Activated CD4-positive, alpha-beta T cell treated with anti-CD3 and anti-CD28 coated beads, Interleukin-2, amount 10 ng/mL, durations not matched to agents 24 days and 14 days (primary cell): ENCODE measurements at places on chromosomes 3 and 15. TPM values are rescaled to one million over a fixed set of nuclear protein-coding genes. Genes with fewer than 3 reads are reported as not detected.

The POTEB gene
- total RNA-seq, result not detected in 2 replicates

DNA sequence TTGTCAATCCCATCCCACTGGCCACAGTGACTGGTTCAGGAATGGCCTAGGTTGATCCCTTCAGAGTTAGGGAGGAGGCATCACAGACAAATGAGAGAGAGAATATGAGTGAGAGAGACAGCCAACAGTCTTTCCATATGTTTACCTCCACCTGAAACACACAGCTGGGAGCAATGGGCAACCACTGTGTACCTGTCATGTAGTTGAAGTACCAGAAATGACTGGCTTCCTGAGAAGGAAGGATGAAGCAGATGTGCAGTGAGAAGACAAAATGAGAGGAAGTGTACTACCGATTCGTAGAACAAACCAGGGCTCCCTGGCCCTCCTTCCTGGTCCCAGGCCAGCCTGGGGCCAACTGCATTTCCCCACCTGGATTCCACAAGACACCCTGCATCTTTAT is 27.4 kb downstream of the SRGAP3 start:
- no peak for DNase-seq

The SPINK8 gene
- not detected in 2 replicates for total RNA-seq

- no peak for DNase-seq
These were observed 97.4 kb downstream of the PGPEP1L start for GRCh38 chr15:98909968-98910885.

GRCh38 chr3:40009991-40010390 is 200.6 kb downstream of the MYRIP start:
- DNase-seq, result no peak

The UBA3 gene
- total RNA-seq, result 95.3 and 103 TPM in 2 replicates

GRCh38 chr3:4888913-4889846 is 90.1 kb upstream of the BHLHE40 start:
- DNase-seq, result peak; percentile 87

The ANKRD63 gene
- total RNA-seq, result not detected in 2 replicates

GRCh38 chr15:58538225-58538727 is 106.5 kb downstream of the LIPC start:
- DNase-seq, result no peak

DNA sequence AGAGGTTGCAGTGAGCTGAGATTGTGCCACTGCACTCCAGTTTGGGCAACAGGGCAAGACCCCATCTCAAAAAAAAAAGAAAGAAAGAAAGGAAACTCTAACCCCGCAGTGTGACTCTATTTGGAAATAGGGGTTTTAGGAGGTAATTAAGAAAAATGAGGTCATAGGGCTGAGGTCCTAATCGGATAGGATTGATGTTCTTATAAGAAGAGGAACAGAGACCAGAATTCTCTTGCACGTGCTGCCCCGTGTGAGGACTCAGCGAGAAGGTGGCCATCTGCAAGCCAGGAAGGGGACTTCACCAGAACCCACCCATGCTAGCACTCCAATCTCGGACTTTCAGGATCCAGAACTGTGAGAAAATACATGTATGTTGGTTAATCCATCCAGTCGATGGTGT is 25.8 kb downstream of the KLHL6 start:
- no peak for DNase-seq

DNA sequence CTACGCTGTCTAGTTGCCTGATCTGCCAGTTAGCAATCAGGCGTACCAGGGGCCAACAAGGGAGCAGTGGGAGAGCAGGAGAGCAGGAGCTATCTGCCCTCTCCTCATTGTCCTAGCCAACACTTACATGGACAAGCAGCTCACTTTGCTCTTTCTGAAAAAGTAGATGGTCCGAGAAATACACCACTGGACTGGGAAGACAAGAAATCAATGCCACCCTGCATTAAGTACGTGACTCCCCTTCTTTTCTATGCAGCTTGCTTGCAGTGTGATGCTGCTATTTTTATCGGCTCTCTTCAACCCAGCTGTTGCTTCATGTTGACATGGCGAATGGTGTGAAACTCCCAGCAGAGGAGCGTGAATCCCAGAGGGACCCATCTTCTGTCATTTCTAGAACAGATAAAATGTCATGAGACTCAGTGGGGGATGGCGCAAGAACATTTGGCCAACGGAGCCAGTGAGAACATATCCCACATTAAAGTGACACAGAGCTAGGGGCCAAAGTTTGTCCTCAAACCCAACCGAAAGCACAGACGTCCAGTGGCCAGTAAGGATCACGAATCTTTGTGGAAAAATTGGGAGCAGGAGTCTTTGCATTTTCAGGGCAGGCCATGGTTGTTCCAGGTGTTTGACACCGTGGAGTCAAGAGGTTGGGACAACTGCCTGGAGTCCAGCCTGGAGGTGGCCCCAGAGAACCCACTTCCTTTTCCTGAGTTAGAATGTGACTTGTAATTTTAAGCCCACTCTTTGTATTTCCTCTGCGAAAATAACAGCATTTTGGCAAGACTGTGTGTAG is 53.7 kb upstream of the MEF2A start:
- peak; percentile 52 for DNase-seq

DNA sequence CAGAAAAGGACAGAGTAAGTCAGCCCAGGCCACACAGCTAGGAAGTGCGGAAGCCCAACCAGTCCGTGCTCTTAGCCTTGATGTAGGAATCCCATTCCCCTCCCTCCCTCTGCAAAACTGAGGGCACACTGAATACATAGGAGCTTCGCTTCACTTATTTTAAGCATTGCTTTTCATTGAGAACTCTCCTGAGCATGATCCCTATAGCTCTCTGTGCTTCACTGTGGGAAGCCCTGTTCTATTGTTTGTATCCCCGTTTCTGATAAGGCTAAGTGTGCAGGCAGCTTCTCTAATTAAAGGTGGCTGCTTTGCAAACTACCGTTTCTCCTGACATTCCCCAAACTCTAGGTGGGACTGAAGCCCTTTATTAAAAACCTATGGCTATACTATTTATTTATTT is 29.9 kb downstream of the IL5RA start:
- DNase-seq, result no peak

GRCh38 chr15:68821190-68821840 is 620 bp upstream of the ANP32A start:
- peak; percentile 73 for DNase-seq

DNA sequence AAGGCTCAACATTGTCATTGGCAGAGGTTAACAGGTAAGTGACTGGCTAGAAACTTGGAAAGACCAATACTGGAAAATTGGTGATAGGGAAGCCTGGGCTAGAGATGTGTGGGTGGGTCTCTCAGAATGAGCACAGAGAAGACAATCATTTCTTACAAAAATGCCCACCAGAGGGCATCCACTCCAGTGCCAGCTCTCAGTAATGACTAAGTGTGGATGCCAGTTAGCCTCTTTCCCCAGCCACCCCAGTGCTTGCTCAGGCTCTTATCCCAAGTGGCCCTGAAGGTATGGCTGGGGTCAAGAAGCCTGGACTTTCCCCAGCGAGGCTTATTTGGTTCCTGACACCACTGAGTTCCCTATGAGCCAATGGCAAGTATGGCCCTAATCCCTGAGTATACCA is 115.9 kb upstream of the ST8SIA2 start:
- DNase-seq, result no peak

- no peak for DNase-seq
These were observed 646.6 kb downstream of the TUSC7 start for GRCh38 chr3:117356091-117356705.

DNA sequence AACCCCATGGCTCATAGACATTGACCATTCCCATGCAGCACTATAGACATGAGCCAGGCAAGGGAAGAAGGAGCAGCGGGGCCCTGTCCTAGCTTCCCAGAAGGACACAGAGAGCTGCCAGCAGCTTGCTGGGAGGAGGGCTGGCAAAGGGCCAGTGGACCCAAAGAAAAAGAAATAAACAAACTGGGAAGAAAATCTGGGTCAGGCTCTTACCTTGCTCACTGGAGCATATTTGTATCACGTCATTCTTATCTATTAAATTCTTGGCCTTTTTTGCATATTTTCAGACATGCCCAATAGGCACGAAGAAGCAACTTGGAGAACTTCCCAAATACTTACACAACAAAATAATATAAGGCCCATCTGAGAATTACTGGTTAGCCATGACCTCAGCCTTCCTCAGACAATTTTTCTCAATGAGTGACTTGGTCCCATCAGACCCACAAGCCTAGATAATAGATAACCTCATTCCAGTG is 28.4 kb downstream of the RASGRP1 start:
- DNase-seq, result no peak

GRCh38 chr15:74525945-74526344 is 15.1 kb upstream of the ARID3B start:
- no peak for DNase-seq

The RBP2 gene
- total RNA-seq, result not detected in 2 replicates

- DNase-seq, result no peak
These were observed 14.2 kb downstream of the PSTPIP1 start for GRCh38 chr15:77009176-77009575.

The LRRN1 gene
- total RNA-seq, result 0.05 TPM in 1 of 2 replicates, not detected in the other

DNA sequence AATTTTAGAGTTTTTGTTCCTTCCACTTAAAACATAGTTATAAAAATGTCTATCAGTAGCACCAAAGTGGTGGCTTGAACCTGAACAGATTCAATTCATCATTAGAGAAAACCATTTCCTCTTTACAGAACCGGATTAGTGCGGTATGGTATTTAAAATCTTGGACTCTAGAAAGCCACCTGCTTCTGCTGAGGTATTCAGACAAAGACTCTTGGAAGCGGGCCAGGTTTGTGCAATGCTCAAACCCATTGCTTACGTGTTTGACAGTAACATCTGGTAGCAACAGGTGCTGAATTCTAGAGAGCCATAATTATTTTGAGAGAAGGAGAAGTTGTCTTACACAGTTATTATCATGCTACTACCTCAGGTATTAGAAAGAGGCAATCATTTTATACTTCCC is 290.5 kb downstream of the NAALADL2 start:
- no peak for DNase-seq

The FAM3D gene
- not detected in 2 replicates for total RNA-seq

The TRPM1 gene
- total RNA-seq, result not detected in 2 replicates

The SLC9C1 gene
- not detected in 2 replicates for total RNA-seq

The STRA6 gene
- total RNA-seq, result not detected in 2 replicates

DNA sequence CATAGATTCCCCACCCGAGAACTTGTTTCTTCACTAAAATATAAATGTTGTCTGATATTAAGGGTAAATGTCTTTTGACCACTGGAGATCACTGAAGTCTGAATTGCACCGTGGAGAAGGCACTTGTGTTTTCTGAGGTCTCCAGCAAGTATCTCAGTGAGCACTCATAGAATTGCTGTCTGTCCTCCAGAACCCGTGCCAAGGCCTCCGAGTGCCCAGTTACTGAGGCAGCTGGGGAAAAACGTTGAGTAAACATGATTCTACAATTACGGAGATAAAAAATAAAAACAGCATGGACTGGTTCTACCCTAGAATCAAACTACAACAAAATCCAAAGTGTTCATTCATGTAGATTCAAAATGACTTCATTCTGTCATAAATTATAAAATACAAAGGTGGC is 60.0 kb downstream of the MLH1 start:
- no peak for DNase-seq

- peak; percentile 82 for DNase-seq
These were observed 5.2 kb downstream of the ANXA2 start for GRCh38 chr15:60392601-60392985.

DNA sequence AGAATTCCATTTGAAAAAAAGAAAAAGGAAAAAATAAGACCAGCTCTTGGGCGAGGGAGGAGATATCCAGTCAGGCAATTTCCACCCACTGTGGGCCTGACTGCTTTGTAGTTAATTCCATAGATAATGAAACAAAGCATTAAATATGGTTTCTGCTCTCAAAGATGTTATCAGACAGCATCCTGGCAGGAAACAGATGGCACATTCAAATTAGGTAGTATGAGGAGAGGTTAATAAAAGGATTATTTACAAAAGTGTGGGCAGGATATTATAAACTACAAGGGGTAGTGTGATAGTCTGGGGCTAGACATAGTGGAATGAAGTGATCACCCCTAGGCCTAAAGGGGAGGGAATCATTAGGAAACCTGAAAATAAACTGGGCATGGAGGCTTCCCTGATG is 193.2 kb downstream of the CLSTN2 start:
- no peak for DNase-seq

- DNase-seq, result no peak
These were observed 79.2 kb downstream of the FMN1 start for GRCh38 chr15:33115191-33115861.

GRCh38 chr3:175741951-175742350 is 882.8 kb downstream of the NAALADL2 start:
- no peak for DNase-seq

The AMT gene
- total RNA-seq, result 2.6 and 3.7 TPM in 2 replicates

DNA sequence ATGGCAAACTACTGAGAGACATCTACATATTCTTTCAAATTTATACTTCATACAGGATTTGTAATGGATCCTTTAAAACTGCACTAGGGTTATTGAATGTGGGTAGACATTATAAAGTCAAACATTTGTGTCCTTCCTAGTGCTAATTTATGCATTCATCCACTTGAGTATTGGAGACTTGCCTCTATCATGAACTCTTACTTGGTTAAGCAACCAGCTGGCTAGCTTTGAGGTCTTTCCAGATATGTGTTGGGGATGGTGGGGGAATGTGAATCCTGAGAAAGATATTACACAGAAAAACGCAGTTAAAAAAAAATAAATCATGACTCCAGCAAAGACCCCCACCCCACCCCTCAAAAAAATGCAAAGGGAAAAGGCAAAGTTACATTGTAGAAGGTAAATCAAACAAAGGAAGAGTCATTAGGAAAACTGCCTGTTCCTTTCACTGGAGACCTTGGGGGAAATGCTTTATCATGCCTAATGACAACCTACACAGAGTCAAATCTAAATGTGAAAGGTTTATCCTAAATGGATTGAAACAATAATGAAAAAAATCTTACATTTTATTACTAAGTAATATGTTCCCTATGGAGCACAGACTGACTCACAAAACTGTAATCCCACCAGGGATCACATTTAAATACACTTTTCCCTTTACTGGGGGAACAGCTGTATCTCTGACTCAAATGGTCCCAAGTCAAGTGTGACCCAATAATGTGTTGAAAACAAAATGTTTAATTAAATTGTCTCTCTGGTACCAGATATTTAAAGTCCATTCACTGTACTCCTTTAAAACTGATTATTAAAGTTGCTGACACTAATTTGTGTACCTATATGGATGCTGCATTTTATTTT is 522.3 kb downstream of the ROBO1 start:
- no peak for DNase-seq

The B3GALNT1 gene
- 3.3 TPM in 2 replicates for total RNA-seq

The CEMIP gene
- not detected in 2 replicates for total RNA-seq

DNA sequence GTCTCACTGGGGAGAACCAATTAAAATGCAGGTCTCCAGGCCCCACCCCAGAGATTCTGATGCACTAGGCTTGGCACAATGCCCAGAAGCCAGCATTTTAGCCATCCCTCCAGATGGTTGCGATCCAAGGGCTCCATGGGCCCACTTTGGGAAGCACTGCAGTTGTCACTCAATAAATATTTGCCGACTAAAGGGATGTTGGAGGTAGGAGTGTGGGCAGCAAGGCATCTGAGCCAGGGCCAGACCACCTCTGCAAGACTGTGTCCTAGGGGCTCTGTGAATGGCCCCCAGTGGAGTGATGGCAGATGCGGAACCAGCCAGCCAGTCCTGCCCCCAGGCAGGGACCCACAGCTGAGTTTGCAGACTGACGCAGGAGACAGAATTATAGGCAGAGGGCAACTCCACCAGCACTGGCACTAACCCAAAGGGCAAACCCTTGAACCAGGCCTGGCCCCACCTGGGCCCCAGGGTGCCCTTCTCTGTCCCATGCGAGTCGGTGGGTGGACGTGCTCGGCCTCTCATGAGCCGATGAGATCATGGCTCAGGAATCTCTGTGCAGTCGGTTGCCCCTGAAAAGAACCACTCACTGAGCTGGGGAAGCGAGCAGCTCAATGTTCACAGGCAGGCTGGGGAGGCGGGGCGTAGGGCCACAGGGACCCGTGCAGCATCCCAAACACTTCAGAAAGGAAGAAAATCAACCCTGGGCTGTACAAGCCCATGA is 49.7 kb downstream of the SEMA5B start:
- DNase-seq, result no peak

The DNAJC13 gene
- 33.6 and 34.0 TPM in 2 replicates for total RNA-seq
